ENCODE measurements at places on chromosomes 11 and 22.
A peak's percentile ranks its signal among the peaks of the same experiment; 100 is the strongest.

GRCh38 chr11:30285416-30286121 lies 37.3 kb upstream of the ARL14EP start:
- no peak for DNase-seq

DNA sequence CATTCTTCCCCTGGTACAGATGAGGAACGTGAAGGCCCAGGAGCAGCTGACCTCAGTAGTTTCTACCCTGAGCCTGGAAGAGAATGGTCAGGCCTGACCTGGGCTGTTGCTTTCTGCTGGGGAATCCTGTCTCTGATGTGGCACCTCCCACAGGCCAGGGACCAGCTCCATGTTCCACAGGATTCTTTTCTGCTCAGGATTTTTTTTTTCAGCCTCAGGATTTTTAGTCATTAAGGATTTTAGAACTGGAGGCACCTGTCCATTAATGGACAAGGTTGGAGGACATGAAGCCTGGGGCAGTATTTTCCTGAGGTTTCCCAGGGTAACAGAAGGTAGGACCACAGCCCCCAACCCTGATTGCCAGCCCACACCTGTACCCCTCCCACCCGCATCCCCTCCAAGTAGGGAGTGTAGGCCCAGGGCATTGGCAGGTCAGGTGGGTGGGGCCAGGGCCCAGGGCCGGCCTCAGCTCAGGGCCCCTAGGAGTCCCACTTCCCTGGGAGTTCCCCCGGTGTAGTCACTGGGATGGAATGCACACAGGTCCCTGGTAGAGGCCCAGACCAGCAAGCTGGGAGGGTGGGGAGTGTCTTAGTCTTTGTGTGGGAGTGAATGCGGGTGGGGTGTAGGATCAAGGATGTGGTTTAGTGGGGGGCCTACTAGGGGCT lies 16.1 kb downstream of the BIK start:
- no peak for DNase-seq

- DNase-seq = no peak
Observed at GRCh38 chr11:18106688-18107087, 806 bp upstream of the SAAL1 start.

- no peak for DNase-seq
Observed at GRCh38 chr11:95991545-95991944, 67.6 kb upstream of the MTMR2 start.

- DNase-seq = no peak
Observed at GRCh38 chr22:25777870-25778269, 35.9 kb downstream of the MYO18B start.

- DNase-seq = no peak
Observed at GRCh38 chr11:452203-452744, 2.2 kb downstream of the PTDSS2 start.

DNA sequence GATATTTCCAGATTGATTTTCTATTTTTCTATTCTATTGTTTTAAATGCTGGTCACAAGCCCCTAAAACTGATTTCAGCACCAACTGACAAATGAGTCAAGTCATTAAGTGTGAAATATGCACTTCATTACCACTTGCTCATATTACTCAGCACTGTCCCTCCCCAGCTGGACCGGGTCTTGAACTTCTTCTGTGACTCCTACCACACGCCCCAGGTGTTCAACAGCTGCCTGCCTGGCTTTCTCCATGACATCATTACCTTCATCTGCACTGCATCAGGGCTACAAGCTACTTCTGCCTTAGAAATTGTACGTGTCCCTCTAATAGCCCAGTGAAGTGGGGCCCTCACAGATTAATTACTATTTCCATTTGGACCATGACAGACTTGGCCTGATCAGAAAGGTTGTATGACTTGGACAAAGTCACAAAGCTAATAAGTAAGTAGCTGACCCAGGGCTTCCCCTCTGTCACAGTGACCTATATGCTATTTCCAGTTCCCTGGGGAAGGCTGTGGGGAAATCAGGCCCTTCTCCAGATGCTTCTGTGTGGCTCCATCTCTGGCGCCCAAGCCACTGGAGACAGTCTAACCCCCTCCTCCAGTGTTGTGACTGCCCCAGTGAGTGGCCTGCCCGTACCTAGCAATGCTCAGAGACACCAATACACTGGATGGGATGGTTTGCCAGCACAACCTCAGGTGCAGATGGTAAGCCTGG lies 18.1 kb downstream of the TBC1D10A start:
- no peak for DNase-seq

GRCh38 chr11:104291646-104292045 lies 127.7 kb upstream of the PDGFD start:
- no peak for DNase-seq

- no peak for DNase-seq
Observed at GRCh38 chr11:77197626-77198320, 69.7 kb downstream of the MYO7A start.

- no peak for DNase-seq
Observed at GRCh38 chr22:49091451-49091850, 736.2 kb downstream of the BRD1 start.

- no peak for DNase-seq
Observed at GRCh38 chr11:7306900-7307299, 55.2 kb downstream of the SYT9 start.

GRCh38 chr11:2789791-2790567 lies 90.2 kb upstream of the KCNQ1OT1 start:
- DNase-seq = no peak

GRCh38 chr11:59175091-59175501 lies 3.2 kb downstream of the DTX4 start:
- DNase-seq = no peak

DNA sequence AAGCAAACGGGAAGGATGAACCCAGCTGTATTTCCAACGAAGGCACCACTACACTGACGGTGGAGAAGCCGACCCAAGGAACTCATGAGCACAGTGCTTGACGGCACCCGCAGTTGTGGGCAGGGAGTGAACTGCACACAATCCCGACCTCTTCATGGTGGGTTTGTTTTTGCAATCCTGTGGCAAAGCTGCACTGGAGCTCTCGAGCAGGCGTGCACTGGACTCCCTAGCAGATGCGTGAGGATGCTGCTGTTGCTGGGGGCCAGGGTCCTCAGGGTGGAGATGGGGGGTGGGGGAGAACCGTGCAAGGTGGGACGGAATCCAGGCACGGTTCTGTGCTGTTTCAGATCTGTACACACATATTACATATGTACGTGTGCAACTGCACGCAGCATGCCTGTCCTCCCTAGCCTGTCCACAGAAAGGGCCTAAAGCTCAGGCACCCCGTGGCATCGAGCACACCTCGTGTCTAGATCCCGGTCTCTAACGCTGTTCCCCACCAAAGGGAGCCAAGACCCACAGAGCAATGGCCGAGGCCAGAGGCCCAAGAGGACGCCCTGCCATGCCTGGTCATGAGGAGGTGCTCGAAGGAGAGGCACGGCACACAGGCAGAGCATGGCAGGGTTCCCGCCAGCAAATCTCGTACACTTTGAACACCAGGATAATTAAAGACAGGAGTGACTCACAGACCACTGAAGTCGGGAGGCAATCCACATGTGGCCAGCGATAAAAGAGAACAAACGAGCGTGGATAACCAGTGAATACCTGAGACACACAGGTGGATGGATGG lies 17.6 kb downstream of the ALG12 start:
- no peak for DNase-seq

- no peak for DNase-seq
Observed at GRCh38 chr22:17476838-17477237, 86.5 kb upstream of the SLC25A18 start.

DNA sequence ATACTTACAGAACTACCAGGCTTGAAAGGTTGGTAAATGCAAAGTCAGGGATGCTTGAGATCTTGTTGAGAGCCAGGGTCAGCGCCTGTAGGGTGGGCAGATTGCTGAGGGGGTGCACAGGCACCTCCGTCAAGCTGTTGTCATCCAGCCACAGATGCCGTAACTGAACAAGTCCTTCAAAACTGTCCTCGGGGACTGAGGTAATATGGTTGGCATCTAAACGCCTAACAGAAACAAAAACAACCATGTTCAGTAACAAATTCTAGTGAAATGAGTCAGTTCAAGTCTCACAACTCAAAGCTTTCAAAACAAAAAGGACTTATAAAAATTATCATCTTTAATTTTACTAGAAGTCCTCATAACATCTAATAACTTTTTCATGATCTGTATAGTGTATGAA lies 22.2 kb upstream of the CCDC34 start:
- DNase-seq = no peak

- DNase-seq = peak; percentile 41
Observed at GRCh38 chr11:68271023-68271780, 571 bp downstream of the C11orf24 start.

GRCh38 chr11:2590965-2591754 lies 108.6 kb downstream of the KCNQ1OT1 start:
- DNase-seq = peak; percentile 84

DNA sequence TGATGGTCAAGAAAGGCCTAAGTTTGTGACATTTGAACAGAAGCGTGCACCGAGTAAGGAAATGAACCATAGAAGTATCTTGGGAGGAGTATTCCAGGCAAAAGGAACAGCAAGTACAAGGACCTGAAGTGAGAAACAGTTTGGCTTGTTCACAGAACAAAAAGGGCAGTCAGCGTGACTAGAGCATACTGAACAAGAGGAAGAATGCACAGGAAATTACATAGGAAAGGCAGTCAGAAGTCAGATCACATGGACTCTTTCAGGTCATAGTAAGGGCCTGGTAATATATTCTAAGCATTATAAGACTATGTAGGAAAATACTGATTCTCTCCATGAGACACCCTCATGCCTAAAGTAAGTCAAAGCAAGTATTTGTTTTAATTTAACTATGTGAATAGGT lies 52.3 kb upstream of the GAB2 start:
- DNase-seq = no peak

DNA sequence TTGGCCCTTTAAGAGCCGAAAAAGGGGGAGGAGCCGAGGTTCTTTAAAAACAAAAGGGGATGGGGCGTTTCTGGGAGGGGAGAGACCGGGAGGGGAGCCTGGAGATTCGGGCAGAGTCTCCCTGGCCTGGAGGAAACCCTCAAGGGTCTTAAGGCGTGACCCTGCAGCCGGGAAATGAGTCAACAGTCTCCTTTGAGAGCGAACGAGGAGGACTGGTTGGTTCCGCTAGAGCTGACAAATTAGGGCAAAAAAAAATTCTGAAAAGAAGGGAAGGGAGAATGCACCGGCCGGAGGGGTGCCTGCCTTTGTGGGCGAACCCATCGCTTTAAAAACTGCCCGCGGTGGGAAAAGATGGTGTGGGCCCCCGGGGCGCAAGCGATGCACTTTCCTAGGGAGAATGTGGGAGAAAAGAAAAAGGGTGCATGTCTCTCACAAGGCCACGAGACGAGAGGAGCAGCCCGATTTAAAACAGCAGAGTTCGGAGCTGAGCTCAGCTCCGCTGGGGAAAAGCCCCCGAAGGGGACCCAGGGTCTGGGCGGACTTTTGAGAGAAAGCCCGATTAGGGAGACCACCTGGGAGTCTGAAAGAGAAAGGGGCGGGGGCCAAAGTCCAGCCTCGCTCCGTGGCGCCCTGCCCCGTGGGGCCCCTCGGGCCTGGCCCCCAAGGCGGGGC lies 874 bp downstream of the ZFTA start:
- peak; percentile 65 for DNase-seq

DNA sequence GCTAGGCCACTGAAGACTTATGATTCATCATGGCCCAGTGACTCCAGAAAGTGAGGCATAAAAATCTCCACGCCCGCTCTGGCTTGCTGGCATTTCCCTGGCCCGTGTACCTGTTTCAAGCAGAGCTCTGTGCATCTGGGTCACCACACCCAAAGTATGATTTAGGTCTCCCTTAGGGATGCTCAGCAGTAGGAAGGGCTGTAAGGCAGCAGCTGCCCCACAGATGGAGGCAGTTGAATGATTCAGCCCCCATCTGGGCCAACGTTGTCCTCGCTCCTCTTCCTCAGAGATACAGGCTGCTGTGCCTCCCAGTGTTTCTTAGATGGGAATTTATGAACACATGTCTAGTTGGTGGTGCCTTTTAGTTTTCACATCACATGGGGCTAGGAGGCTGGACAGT lies 21.6 kb downstream of the GPR83 start:
- DNase-seq = no peak

Data from putamen (tissue), 1 donor.